ENCODE measurements at places on chromosomes 7 and 10.

GRCh38 chr7:49927631-49928030 is 154.2 kb downstream of the VWC2 start:
- no peak for DNase-seq

DNA sequence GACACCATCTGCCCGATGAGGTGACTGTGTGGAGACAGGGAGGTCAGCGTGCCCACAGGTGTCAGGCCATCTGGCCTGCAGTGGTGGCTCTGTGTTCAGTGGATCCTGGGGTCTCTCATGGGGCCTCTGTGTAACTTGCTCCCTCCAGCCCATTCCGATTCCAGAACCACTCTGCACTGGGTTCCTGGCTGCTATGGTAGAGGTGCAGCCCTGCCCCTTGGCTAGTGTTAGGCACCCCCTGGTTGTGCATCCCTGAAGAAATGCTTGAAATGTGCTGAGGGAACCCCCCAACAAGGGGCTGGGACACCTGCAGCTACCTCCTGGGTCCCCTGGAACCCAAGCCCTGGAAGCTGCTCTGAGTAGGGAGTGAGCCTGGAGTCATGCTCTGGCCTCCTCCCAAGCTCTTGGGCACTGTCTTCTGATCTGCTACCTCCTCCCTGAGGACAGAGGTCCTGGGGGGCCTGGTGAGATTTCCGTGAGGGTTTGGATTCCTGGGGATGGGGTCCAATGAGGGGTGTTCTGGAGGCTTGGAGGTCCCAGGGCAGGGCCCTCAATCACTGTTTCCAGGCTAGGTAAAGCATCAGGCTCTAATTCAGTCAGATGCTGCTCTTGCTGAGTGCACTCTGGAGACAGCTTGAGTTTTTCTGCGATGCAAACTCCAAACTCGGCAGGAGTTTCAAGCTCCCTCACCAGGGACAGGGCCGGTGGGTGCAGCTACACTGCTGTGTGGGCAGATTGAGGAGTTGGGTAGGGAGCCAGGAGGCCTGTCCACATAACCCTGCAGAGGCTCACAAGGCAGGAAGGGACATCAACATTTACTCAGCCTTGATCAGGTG is 27.7 kb downstream of the RAMP3 start:
- no peak for DNase-seq

GRCh38 chr10:61882621-61883370 is 18.7 kb upstream of the ARID5B start:
- DNase-seq: no peak

- DNase-seq: no peak
Observed at GRCh38 chr10:72389716-72390115, 35.0 kb upstream of the DNAJB12 start.

DNA sequence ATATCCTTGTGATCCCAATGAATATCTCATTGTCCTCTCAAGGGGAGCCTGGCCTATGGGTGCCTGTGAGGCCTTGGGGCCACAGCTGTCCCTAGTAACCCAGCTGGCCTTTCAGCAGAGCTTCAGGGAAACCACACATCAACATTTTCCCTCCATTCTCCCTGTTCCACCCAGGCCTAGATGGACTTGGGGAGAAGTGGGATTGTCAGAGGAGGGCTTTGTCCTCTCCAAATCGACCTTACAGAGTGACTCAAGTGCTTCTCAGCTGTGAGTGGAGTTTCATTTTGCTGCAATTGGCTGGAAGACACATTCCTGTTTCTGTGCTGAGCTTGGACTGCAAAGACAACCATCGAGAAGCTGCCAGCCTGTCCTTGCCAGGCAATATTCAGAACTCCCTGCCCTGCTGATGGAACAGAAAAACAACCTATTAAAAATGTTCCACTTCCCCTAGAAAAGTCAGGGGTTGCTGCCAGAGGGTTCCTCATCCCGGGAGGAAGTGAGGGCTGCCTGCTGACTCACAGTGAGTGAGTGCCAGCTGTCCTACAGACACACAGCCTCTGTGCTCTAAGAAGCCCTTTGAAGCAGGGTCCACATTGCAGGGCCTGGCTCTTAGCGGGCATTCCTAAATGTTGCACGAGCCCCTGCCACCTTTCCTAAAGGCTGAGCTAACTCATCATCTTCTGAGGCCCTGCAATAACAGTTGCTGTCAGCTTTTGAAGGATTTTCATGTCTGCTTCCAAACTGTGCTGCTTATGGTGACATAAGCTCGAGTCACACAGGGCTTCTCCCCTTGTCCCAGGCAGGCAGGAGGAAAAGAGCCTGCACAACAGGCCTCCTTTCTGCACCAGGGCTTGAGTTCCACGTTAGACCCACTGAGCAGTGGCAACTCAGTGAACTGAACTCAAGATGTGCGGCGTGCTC is 20.5 kb downstream of the STRA8 start:
- DNase-seq: no peak

DNA sequence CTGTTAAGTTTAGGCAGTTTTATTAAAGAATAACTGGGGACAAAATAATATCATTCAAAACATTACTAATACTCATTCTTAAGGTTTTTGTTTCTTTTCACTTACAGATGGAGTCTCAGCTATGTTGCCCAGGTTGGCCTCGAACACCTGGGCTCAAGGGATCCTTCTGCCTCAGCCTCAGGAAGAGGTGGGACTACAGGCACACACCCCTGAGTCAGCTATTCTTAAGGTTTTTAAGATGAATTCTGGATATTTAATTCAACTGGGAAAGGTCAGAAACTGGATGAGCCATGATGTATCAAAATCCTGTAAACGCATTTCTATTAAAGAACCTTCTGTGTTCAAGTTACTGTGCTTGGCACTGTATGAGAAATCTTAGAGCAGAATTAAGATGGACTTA is 3.5 kb downstream of the OAT start:
- no peak for DNase-seq

DNA sequence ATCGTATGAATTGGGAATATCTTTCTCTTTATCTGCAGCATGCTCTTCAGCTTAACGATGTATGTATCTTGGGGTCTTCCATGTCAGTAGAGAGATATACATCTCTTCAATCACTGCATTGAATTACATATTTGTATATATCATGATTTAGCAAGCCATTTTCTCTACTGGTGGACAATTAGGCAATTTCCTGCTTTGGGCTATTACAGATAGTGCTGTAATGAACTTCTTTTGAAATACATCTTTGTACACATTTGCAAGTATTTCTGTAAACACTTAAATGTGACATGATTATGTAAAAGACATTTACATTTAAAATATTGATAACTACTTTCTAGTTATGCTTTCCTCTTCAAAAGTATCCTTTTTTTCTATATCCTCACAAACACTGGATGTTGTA is 199.0 kb downstream of the PPP1R9A start:
- no peak for DNase-seq

DNA sequence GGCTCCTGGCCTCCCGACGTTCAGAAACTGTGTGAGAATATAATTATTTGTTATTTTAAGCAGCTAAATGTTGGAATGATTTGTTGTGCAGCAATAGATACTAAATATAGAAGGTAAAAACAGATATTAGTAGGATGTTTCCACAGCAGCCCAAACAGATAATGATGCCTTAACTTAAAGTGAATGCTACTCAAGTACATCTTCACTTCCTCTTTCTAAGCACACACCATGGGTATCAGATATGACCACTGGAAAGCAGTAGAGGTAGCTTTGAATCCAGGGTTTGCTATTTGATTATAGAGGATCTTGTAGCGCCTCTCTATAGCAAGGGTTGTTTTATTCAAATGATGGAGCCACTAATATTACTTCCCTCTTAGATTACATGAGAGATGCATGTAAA is 38.2 kb upstream of the BET1 start:
- no peak for DNase-seq

DNA sequence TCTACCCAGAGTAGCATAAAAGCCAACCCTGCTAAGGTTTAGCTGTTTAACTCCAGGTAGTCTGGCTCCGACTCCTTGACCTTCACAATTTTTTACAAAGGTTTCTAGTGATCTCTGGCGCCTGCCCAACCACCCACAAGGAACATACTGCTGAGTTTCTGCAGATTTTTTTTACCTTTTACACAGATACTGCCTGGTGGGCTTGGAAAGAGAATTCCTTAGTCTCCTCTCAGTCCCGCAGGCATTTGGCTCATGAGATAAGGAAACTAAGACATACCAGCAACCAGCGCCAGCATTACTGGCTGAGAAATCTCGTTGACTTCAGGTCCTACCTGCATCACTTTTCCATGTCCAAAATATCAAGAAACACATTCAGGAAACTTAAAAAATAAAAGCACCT is 51.1 kb upstream of the LYZL1 start:
- no peak for DNase-seq

DNA sequence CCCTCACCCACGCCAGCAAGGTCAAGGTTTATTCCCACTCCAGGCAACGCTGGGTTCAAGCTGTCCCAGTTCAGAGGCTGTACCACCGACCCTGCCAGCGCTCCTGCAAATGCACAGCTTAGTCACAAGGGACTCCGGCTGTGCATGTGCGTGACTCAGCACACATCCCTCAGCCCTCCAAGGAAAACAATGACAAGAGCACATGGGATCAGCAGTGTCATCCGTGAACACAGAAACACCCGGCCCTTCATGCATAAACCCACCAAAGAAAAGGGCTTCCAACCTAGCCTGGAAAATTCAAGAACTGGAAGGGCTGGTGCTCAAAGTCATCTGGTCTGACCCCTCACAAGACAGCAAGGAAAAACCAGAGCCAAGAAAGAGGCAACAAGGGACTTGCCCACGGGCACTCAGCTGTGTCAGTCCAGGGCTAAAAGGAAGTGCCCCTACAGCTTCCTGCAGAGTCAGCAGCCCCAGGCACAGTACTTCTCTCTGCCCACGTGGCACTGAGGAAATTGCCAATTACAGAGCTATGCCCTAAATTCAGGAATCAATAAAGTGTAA is 106.1 kb downstream of the KCNMA1 start:
- DNase-seq: peak; percentile 70

- DNase-seq: no peak
Observed at GRCh38 chr7:149802966-149803365, 29.6 kb upstream of the ZNF467 start.

DNA sequence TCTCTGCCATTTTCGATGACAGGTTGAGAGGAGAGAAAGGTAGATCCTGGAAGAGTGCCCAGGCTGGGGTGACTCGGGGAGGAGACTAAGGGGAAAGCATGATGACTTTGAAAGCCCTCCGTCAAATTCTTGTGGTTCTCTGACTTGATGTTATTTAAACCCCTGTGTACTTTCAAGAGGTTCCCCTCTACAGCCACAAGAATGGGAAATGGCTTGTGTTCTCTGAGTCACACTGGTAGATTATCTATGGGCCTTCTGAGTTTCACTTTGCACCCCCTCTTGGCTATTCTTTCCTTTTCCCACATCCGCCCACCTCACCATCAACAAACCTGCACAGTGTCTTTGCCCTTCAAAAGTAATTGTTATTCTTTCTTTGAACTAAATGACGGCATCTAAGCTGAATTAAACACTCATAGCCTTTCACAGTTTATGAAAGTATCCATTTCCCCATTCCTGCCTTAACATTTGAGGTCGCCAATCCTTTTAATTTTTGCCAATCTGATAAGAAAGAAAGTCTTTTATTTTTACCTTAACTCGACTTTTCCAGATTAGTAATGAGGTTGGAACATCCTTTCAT is 24.1 kb downstream of the PRF1 start:
- DNase-seq: no peak

DNA sequence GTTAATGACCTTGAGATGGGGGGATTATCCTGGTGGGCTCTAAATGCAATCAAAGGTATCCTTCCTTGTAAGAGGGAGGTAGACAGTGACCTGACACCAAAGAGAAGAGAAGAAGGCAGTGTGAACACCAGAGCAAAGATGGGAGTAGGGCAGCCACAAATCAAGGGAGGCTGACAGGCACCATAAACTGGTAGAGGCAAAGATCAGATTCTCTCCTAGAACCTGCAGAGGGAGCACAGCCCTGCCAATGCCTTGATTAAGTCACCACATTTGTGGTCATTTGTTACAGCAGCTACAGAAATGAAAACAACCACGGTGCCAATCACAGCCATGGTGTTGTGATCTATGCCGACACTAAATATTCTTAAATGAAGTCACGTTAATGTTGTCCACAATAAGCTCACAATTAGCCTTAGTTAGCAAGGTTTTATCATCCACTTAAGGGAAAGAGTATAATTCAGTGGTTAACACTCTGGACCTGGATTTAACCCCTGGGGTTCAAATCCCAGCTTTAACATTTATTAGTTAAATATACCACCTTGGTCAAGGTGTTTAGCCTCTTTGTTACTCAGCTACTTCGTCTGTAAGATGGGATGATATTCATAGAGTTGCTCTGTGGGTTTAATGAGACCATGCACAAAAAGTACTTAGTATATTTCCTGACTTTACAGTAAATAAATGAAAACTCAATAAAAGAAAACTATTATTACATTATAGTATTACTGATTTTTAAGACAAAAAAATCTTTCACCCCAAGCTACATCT is 70.8 kb downstream of the SGMS1 start:
- DNase-seq: peak; percentile 4

DNA sequence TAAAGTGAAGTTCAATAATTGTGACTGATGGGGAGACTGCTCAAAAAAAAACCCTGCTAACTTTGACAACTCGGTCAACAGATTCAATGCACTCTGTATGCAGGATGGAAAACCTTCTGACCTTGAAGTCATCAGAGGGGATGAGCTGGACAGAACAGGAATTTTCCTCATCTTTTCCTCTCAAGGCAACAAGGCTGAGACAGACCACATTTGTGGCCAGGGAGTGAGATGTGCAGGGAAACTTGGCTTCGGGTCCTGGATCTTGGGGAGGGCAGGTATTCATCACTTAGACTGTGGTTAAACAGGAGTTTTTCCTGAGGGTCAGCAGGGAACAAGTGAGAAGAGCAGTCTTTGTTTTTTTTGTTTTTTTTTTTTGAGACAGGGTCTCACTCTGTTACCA is 100.6 kb downstream of the BAMBI start:
- DNase-seq: no peak

GRCh38 chr7:39084349-39084748 is 106.6 kb downstream of the POU6F2 start:
- DNase-seq: peak; percentile 91

GRCh38 chr10:30897048-30897447 is 134.6 kb downstream of the ZNF438 start:
- no peak for DNase-seq

DNA sequence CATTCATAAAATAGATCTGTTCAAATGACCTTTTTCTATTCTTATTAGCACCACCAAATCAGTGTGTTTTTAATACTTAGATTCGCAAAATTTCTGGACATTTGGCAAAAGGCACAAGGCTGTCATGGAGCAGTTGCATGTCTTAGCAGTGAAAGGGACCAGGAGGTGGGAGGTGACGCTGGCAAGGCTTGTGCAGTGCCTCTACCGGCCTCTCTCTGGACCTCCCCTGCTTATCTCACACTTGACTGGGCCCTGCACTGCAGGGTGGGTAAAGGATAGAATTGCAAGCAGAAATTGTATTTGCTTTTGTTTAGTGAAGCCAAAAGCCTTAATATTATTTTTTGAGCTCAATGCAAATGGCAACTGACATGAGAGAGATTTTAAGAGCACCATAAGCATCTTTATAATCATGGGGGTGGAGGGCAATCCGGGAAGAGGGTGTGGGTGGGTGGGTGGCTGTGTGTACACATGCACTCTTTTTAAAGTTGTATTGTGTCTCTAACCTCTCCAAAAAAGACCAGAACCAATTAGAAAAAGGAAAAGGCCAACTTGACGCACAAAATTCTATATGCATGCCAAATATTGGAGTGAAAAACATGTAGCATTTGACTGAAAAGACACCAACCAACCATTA is 106.3 kb downstream of the WNT2 start:
- DNase-seq: no peak

GRCh38 chr10:110488940-110489339 is 8.8 kb upstream of the DUSP5 start:
- peak; percentile 4 for DNase-seq
